ENCODE measurements at places on chromosomes 3 and 15.

- no peak for DNase-seq
Observed at GRCh38 chr15:101501703-101502373, 12.3 kb upstream of the PCSK6 start.

GRCh38 chr3:73796382-73796781 is 171.6 kb upstream of the PDZRN3 start:
- DNase-seq: no peak

DNA sequence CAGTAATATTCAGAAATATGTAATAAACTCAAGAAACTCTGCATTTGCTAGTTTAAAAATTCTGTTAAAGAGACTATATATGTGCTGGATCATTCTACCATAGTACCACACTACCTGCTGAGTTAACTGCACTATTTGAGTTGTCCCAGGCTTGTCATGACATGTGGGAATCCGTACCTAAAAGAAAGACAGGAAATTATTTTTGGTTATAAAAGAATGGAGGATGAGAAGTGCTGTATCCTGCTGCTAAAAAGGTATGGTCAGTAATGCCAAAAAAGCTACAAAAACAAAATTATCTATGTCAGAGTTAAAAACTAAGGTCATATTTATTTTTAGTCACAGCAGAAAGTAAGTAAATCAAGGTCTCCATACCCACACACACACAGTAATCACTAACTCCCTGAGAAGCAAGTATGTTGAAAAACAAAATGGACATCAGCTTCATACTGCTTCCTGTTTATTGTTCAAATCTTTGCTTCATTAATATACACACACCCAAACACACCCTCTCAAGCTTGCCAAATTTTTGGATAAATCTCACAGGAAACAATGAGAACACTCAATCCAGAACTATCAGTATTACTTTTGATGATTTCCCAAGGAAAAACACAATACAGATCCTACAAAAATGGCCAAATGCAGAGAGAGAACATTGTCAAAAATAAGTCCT is 33.7 kb downstream of the DENND6A start:
- no peak for DNase-seq

DNA sequence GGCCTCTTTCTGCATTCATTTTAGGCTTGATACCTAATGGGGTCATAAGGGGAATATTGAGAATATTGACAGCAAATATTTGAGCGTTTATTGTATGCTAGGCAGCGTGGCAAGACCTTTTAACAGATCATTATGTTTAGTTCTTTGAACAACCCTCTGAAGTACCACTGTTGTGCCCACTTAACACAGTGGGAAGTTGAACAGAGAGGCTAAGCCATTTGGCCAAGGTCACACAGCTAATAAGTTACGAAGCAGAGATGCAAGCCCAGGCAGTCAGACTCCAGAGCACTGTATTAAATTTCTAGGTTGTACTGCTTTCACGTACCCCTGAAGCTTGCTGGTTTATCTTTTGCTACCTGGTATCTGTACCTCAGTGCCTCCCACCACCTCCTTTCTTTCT is 1.1 kb downstream of the RAB7A start:
- DNase-seq: no peak

GRCh38 chr3:71809321-71810026 is 24.5 kb upstream of the PROK2 start:
- no peak for DNase-seq

DNA sequence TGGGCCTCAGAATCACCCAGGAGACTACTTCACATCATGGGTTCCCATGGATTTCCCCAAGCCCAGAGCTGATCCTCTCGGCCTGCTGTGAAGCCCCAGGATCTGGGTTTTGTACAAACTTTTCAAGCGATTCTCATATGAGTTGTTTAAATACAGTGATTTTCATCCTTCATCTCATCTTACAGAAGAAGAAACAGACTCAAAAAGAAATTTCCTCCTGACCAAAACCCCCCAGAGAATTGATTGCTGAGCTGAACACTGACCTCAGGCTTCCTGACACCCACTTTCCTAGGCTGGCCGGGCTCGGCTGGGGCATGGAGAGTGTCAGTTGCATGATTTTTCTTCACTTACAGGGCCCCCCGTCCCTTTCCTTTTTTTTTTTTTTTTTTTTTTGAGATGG is 60.3 kb downstream of the BDH1 start:
- DNase-seq: no peak

DNA sequence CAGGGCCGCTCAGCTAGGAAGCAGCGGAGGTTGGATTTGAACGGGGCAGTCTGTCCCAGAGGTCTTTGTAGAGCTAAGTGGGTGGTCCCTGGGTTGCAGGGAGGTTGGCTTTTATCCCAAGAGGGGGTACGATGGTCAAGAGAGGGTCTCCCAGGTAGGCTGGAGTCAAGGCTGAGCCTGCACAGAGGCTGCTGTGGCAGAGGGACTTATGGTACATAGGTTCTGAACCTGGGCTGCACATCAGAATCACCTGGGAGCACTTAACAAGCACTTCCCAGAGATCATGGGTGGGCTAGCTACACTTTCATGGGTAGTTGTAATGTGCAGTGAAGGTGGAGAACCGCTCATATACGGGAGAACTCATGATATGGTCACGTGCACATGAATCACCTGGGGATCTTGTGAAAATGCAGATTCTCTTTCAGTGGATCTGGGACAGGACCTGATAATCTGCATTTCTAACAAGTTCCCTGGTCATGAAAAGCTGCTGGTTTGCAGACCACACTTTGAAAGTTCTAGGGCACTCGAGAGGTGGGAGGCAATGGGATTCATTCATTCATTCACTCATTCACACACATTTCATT is 2.9 kb upstream of the RASGRF1 start:
- DNase-seq: no peak

- DNase-seq: no peak
Observed at GRCh38 chr3:17514597-17514996, 227.8 kb downstream of the TBC1D5 start.

GRCh38 chr3:128413003-128413370 is 53.7 kb downstream of the DNAJB8 start:
- no peak for DNase-seq

GRCh38 chr3:48275287-48276027 is 34.6 kb downstream of the ZNF589 start:
- DNase-seq: no peak

- DNase-seq: no peak
Observed at GRCh38 chr3:32474201-32474600, 28.5 kb downstream of the CMTM6 start.

DNA sequence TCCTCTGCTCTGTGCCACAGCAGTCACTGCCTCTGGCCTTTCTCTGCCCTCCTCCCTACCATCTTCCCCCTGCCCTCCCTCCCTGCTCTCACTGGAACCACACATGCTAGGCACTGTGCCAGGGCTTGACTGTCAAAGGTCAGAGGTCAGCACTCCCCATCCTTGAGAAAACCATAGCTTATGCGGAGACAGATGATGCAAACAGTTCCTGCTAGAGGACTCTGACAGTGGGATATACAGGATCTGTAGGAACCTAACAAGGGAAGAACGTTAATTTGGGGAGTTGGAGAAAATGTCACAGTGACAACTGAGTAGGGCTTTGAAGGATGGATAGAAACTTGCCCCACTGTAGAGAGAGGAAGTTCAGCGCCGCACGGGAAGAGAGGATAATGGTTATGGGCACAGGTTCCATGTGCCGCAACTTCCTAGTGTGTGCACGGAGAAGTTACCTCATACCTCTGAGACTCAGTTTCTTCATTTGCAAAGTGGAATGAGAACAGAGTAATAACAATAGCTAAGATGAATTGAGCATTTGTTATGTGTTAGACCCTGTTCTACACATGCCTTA is 29.3 kb upstream of the XYLB start:
- no peak for DNase-seq

Measured in glomerular endothelial cell (primary cell).